Effector memory CD8-positive, alpha-beta T cell (primary cell): ENCODE measurements at places on chromosomes 16 and 17.

GRCh38 chr16:71894229-71894920 lies 956 bp upstream of the IST1 start:
- DNase-seq = peak; percentile 16

DNA sequence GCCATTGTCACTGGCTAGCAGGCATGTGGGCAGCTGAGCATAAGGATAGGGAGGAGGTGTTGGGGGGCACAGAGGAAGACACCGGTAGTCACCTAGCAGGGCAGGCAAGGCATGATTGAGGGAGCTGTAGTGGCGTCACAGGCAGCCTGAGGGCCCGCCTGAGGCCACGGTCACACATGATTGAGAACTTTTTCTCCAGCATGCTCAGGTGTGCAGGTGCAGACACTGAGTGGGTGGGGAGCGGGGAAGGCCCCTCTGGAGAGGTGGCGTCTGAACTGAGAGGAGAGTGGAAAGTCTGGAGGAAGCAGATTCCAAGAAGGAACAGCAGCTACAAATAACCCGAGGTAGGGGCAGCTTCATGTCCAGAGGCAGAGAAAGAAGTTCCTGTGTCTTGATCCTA lies 10.9 kb upstream of the ARMC7 start:
- no peak for DNase-seq

DNA sequence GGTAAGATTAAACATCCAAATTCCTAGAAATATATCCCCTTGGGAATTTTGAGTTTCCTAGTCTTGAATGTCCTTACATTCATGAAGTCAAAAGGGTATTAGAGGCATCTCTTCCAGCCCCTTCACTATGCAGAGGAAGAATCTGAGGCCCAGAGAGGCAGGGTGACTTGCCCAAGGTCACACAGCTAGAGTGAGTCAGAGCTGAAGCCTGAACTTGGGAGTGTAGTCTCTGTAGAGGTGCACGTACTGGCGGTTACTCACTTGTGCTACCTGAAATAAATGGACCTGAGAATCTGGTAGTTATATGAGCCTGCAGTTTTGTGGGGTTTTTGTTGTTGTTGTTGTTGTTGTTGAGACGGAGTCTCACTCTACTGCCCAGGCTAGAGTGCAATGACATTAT lies 164.0 kb downstream of the XYLT1 start:
- no peak for DNase-seq

DNA sequence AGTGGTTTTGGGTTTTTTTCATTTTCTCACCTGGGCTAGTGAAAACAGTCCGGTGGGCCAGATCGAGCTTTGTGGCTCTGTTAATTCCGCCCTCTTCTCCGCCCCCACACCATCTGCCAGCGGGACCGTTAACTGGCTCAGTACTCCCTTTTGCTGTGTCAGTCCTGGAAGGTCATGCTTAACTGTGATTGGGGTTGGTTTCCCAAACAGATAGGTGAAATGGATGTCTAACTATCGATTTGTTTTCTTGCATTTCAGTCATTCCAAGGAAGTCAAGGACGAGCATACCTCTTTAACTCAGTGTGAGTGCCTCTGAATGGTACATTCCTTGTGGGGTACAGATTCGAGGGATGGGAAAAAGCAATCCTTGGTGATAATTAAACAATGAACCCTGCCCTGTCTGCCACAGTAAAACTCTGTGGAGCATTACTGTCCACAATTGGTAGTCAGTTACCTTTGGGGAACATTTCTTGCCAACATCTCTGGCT lies 56.7 kb downstream of the YPEL2 start:
- DNase-seq = no peak

DNA sequence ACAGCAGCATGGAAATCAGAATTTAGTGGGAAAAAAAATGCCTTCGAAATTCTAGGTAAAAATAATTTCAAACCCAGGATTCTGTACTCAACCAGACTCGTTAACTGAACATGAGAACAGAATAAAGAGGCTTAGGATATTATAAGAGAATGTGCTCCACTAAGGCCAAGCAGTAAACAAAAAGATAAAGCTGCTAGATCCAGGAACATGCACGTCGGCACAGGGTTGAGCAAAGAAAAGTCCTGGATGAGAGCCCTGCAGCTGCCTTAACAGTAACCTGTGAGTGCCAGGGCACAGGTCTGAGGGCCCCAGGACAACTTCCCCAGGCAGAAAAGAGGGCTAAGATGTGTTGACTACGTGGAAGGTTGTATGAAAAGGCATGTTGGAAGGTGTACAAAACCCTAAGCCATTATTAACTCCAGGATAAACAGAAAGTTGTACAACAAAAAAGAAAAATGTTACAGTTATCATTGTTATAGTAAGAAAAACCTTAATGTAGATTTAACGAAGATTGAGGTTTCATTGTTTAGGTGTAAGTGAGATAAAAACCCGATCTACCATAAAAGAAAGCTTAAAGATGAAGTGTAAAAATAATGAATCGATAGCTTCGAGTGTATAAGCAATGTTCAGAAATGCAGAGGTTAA lies 42.3 kb upstream of the RBFOX3 start:
- no peak for DNase-seq

DNA sequence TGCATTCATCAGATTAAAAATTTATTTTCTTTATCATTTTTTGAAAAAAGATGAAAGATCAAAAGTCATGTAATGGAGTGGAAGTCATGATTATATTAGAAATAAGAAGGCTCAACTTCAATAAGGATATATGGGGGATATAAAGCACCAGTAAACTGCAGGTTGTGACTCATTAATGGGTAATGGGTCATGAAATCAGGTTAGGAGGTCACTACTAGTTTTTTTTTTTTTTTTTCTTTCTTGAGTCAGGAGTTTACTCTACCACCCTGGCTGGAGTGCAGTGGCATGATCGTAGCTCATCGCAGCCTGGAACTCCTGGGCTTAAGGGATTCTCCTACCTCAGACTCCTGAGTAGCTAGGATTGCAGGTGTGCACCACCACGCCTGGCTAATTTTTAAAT lies 14.3 kb downstream of the EFCAB13 start:
- no peak for DNase-seq

GRCh38 chr17:79305768-79306423 lies 231.3 kb downstream of the ENGASE start:
- DNase-seq = no peak

- DNase-seq = no peak
Measured at GRCh38 chr16:67720236-67720635, 1.1 kb upstream of the GFOD2 start.

DNA sequence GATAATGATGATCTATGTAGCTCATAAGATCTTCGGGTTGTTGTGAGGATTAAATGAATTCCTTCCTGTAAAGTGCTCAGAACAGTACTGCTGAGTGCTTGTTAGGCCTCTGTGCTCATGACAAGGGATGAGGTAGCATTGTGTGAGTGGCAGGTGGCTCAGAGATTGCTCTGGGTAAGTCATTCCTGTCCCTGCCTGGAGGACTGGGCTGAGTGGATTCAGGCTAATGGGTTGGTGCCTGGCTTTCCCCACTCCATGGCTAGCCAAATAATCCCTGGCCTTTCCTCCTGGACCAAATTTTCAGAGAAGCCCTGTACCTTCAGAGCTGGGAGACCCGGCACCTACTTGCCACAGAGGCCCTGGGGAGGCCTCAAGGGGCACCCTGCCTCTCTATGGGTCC lies 1.3 kb upstream of the CCDC92B start:
- DNase-seq = no peak

DNA sequence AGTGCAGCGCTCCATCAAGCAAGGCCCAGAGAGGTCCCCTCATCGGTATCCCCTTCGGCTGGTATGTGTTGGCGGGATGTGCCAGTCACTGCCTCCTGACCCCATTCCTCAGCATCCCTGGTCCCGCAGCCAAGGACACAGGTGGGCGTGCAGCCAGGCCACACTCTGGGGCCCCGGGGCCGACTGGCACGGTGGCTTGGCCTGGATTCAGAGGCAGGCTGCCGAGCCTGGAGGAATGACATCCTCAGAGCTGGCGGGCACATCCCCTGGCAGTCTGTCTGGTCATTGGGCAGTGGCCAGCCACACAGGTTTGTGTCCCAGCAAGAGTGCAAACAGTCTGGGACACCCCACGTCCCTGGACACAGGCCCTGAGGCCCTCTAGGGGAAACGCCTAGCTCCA lies 111.1 kb downstream of the SDK2 start:
- DNase-seq = no peak

- no peak for DNase-seq
Measured at GRCh38 chr17:29149431-29150064, 30.6 kb downstream of the MYO18A start.

GRCh38 chr16:8712589-8713361 lies 38.4 kb downstream of the ABAT start:
- no peak for DNase-seq

GRCh38 chr16:77496934-77497333 lies 62.1 kb upstream of the ADAMTS18 start:
- no peak for DNase-seq

GRCh38 chr16:75197522-75198134 lies 9.3 kb downstream of the CTRB2 start:
- DNase-seq = no peak

DNA sequence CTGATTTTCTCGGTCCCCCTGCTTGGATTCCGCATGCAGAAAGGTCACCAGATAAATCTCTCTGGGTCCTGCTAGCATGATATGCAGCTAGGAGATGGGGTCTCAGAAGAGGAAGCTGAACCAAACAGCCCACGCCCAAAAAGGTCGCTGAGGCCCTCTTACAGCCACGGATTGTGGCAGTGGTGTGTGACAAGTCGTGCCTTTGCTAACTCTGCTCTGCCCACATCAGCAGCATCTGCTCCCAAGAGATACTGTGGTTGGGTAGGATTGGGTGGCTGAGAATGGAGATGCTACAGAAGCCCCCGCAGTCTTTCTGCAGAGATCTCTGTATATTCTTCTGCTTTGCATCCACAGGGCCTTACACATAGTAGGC lies 15.2 kb upstream of the SKAP1 start:
- DNase-seq = no peak

DNA sequence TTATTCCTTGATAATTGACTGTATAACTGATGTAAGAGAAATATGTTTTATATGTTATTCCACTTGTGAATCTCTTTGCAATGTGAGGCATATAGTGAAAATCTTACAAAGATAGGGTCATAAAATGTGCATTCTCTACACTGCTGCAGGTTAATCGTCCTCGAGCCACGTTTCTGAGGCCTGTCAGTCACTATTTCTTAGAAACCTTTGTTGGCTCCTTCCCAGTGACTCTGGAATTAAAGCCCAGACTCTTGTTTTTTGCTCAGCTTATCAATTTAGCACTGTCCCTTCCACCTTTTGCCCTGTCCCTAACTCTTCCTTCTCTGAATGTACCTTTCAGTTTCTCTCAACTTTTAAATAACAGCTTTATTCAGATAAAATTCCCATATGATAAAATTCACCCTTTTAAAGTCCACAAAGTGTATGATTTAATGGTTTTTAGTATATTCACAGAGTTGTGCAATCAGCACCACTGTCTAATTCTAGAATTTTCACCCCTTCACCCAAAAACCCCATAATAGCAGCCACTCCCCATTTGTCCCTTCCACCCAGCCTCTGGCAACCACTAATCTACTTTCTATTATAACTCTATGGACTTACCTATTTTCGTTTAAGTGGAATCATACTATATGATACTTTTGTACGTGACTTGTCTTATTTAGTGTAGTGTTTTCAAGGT lies 8.6 kb downstream of the TNRC6A start:
- DNase-seq = no peak

DNA sequence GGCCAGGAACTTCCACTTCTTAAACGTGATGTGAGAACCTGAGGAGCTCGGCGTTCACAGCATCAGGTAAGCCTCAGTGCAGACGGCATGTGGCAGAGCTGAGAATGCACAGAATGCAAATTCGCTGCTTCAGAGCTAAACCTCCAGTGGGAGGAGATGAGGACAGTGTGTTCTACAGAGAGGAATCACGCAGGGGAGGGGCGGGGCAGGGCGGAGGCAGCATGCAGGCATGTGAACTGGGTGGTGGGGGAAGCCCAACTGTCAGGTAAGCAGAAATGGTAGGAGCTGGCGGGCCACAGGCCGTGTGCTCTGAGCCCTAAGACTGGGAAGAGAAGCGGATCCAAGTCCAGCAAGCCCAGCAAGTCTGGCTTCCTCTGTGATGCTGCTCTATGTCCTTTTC lies 94.7 kb downstream of the ZNF778 start:
- no peak for DNase-seq

DNA sequence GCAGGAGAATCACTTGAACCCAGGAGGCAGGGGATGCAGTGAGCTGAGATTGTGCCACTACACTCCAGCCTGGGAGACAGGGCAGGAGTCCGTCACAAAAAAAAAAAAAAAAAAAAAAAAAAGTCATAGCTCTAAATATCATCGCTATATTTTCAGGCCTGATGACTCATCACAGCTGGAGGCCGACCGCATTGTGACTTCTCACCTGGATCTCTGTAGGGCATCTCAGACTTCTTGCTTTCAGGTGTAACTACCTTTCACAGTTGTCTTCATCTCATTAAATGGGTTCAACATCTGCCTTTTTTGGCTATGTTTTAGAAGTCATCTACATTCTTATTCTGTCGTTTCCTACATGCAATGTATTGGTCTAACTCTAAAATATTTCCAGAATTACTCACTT lies 353.1 kb upstream of the MON1B start:
- no peak for DNase-seq

DNA sequence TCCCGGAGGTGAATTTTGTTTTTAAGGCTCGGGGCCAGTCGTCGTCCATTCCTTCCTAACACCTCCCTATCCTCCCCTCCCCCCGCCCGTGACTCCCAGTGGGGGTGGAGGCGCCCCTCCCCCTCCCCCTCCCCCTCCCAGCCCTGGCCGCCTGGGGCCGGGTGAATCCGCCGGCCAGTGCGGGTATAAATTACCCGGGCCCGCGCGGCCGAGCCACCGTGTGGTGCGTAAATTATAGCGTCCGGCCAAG lies 2.0 kb upstream of the GSE1 start:
- no peak for DNase-seq

DNA sequence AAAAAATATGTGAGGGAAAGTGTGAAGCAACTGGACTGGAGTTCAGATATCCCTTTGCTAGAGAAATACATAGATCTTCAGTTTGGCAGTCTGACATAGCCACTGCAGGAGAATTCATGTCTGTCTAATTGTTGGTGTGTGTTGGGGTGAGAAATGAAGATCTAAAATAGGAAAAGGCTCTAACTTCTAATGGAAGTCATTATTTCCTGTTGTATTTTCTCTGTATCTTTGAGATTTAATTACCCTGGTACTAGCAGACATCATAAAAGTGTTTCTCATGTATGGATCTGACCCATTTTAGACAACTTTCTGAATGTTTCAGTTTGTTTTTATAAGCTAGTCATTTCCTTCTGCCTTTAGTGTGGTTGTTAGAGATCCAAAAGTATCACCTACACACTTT lies 128.3 kb downstream of the NLK start:
- no peak for DNase-seq

- DNase-seq = no peak
Measured at GRCh38 chr17:19705201-19705600, 11.2 kb downstream of the SLC47A2 start.

- no peak for DNase-seq
Measured at GRCh38 chr16:65875381-65876055, 491.0 kb upstream of the CDH5 start.

- no peak for DNase-seq
Measured at GRCh38 chr16:49743658-49744057, 112.3 kb downstream of the ZNF423 start.
